ENCODE measurements at places on chromosomes 12 and 14.

DNA sequence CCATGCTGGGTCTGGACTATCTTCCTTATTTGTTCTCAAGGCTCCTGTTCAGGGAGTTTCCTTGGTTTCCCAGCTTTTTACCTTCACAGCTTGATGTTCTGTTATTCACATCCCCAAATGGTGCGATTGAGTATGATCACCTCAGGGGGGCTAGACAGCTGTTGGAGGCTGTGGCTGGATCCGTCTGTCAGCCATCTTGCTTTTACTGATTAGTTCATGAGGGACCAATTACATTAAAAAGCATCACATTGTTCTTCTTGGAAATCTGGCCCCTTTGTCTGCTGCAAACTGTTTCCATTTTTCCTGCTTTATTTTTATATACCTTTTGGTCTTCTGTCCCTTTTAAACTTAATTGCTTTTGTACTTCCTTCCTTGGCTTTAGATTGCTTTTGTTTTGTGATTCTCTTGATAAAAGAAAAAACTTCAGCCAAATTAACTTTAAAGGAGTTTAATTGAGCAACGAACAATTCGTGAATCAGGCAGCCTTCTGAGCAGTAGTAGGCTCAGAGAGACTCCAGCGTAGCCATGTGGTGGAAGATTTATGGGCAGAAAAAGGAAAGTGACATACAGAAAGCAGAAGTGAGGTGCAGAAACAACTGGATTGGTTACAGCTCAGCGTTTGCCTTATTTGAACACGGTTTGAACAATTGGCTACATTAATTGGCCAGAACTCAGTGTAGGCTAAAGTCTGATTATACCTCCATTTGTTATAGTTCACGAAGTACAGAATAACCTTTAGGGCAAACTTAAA lies 208.7 kb downstream of the AEBP2 start:
- DNase-seq: no peak

DNA sequence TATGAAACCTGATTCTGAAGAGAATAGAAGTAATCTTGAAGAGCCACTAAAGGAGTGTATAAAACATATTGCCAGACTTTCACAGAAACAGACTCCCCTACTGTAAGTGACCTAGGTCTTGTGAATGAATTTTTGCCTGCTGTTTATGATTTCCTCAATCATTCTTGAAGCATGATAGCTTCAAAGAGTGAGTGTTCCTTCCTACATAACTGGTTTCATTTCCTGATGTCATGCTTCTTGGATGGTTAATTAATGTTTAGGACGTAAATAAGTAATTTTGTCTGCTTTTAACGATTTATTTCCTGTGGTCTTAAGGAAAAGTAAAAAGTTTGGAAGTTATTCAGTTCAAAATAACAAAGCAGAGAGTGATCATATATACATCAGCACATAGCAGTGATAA lies 129.8 kb downstream of the PIK3C2G start:
- no peak for DNase-seq

DNA sequence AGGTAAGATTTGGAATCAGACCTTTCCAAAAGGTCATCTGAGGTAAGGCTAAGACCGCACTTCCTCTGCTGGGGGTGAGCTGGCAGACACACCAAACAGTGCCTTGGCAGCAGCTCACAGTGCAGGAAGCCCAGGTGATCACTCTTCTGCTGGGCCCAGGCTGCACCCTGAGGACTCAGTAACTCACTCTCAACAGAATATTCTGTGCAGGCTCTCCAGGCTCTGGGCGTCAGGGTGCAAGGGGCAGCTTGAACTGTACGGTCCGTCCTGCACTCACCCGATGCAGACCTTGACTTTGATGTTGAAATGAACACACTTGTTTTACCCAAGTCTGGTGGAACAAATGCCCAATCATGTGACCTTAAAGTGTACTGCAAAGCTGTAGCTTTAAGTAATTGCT lies 6.0 kb downstream of the ALKBH2 start:
- no peak for DNase-seq

- DNase-seq: no peak
Measured at GRCh38 chr12:74401966-74402365, 135.7 kb upstream of the ATXN7L3B start.

DNA sequence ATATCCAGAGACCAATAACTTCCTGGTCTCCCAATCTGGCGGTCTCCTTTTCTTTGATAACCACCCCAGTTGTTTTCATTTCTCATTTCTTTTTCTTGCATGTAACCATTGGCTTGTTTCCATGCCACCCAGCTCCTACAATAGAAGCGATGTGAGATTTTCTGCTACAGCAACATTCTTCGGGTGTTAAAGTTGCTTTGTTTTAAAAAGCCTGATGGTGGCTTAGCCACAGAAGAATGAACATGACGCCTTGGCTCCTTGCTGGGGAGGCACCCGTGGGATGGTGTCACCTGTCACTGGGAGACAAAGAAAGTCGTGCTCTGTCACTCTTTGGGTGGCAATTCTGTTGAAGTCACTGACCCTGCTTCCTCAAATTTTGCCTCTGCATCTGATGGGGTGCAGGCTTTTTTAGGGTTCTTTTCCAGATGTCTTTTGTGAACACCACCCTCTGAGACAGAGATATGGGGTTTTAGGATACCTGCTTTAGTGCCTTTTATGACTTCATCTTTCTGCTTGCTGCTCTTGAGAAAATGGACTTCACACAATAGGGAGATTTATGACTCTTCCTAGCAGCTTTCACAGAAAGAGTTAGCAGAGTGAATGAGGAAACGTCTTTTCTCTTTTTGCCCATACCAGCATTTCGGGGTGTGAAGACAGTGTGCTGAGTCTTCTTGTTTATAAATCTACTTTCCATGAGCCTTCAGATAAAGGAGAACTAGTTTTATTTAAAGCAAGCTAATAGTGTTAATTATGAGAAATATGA lies 265.3 kb upstream of the TBX3 start:
- DNase-seq: no peak
